Fibroblast of villous mesenchyme (primary cell): ENCODE measurements at places on chromosomes 1 and 21.

- DNase-seq, result peak; percentile 57
Measured at GRCh38 chr1:56374026-56374974, 205.1 kb downstream of the PLPP3 start.

GRCh38 chr1:78301141-78301540, 189.6 kb upstream of the PTGFR start:
- peak; percentile 51 for DNase-seq

DNA sequence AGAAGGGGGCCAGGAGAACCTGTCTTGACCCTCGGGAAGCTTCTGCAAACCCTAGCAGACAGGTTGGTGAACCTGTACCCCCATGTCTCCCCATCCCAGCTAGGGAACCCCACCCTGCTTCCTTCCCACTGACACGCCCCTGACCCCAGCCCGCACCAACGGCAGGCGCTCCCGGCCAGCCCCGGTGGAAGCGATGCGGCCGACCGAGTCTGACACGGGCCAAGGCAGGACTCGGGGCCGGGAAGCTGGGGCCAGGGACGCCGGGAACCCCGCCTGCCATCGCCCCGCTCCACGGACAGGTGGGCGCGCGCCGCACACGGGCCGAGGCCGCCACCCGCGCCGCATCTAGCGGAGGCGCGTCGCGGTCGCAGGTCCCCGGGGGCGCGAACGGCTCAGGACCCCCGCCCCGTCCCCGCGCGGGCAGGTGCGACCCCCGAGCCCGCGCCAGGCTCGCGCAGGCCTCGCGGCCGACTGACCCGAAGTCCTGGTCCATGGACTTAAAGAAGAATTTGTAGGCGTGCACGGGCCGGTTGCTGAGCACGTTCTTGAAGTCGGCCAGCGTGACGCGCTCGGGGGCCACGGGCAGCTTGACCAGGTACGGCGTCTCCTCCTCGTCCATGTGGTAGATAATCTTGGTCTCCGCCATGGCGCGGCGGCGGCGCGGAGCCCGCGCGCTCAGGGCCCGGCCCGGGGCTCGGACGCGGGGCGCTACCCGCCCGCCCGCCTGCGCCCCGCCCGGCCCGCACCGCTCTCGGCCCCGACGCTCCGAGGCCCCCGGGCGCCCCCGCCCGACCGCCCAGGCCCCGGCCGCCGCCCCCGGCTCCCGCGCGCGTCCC, 580 bp downstream of the DVL1 start:
- DNase-seq, result peak; percentile 64

DNA sequence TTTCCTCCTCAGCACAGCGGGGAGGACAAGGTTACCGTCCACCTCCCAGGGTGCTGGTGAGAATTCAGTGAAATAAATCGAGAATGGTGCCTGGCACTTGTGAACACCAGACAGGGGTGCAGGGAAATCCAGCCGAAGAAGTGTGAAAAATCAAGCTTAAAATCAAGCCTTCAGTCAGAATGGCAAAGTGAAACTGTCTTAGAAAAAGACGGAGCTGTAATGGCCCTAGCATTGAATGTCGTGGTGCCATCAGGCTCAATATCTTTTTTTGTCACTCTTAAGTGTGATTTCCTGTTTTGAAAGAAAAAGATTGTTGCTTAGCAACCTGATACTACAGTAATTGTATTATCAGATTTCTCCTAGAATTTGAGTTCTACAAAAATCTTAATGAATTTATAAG, 22.1 kb downstream of the EDARADD start:
- DNase-seq, result no peak

DNA sequence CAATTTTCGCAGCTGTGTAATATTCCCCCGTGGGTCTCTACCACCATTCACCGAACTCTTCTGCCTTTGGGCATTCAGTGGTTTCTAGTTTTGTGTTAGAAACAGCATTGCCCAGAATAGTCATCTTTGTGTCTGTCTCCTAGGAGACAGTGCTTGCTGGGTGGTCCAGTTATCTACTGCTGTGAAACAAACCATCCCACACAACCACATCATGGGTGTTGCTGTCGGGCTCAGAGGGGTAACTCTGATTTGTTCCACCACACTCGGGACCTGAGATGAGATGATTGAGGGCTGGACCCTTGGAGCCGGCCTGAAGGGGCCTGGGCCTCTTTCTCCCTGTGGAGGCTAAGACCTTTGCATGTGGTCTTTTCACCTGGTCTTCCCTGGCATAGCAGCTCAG, 427.2 kb upstream of the VAMP3 start:
- no peak for DNase-seq

DNA sequence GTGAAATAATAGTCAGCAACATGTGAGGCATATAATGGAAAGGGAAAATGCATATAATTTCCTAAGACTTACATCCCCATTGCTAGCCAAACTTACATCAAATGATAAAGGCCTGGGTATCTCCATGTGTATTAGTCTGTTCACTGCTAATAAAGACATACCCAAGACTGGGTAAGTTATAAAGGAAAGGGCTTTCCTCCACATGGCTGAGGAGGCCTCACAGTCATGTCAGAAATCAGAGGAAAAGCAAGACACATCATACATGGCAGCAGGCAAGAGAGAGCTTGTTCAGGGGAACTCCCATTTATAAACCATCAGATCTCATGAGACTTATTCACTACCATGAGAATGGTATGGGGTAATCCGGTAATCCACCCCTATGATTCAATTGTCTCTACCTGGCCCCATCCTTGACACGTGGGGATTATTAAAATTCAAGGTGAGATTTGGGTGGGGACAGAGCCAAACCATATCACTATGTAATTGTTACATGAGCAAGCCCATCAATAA, 161.5 kb upstream of the SAMSN1 start:
- no peak for DNase-seq

GRCh38 chr1:14765773-14766172, 167.3 kb downstream of the KAZN start:
- DNase-seq, result no peak

GRCh38 chr21:31558189-31558961, 101.1 kb upstream of the SOD1 start:
- no peak for DNase-seq

GRCh38 chr1:70979881-70980280, 67.7 kb downstream of the PTGER3 start:
- DNase-seq, result no peak

DNA sequence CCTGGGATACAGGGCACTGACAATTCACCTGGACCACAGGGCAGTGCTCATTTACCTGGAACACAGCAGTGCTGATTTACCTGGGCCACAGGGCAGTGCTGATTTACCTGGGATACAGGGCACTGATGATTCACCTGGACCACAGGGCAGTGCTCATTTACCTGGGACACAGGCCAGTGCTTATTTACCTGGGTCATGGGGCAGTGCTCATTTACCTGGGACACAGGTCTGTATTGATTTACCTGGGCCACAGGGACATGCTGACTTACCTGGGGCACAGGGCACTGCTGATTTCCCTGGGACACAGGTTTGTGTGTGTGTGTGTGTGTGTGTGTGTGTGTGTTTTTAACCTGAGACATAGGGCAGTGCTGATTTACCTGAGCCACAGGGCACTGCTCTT, 261.7 kb downstream of the MATN1 start:
- DNase-seq, result no peak

DNA sequence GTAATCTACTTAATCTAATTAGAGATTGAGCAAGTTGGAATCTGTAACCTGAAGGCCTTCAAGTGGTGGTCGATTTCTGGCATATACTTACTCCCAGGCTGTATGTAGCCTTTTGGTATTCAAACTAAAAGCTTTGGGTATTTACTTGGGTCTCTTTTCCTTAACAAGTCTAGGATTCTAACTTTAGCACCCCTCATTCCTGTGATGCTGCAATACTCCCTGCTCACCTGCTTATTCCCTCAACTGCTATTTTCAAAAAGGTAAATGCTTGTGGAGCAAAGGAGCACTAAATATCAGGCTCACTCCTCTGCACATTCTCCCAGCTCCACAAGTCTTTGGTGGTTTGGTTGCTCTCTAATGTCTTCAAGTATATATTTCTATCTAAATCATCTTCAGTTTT, 68.0 kb upstream of the CYYR1 start:
- DNase-seq, result no peak

DNA sequence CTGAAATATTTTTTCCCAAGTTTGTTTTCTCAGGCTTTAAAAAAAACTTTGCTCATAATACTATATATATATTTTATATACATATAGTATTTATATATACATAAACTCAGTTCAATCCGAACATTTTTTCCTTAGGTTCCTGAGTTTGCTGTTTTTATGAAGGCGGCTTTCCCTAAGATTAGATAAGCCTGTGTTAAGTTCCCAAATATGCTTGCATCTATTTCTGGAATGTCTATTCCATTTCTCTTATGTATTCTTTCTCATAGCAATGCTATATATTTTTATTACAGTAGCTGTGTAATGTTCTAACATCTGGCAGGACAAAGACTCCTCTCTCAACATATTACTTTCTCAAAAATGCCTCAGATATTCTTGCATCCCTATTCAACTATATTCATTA, 45.9 kb downstream of the ADSS2 start:
- DNase-seq, result peak; percentile 66

DNA sequence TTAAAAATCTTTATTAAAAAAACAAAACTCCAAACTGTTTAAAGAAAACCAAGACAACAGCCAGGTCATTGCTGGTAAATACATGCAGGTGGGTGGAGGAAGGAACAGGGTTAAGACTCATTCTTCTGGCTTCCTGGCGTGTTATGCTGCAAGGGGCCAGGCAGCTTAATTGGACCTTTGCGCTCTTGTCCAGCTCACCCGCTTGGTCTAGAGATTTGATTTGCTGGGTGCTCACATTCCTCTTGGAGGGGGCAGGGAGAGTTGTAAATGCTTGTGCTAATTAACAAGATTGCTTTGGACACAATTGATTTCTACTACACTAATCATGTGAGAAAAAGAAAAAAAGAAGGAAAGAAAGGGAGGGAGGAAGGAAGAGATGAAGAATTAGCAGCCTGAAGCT, 10.5 kb downstream of the CEP104 start:
- DNase-seq, result no peak

- no peak for DNase-seq
Measured at GRCh38 chr1:209455145-209455544, 128.4 kb upstream of the CAMK1G start.

GRCh38 chr1:148160343-148161052, 8.4 kb upstream of the NBPF11 start:
- DNase-seq, result no peak

GRCh38 chr1:119228335-119229080, 88.1 kb upstream of the WARS2 start:
- no peak for DNase-seq

DNA sequence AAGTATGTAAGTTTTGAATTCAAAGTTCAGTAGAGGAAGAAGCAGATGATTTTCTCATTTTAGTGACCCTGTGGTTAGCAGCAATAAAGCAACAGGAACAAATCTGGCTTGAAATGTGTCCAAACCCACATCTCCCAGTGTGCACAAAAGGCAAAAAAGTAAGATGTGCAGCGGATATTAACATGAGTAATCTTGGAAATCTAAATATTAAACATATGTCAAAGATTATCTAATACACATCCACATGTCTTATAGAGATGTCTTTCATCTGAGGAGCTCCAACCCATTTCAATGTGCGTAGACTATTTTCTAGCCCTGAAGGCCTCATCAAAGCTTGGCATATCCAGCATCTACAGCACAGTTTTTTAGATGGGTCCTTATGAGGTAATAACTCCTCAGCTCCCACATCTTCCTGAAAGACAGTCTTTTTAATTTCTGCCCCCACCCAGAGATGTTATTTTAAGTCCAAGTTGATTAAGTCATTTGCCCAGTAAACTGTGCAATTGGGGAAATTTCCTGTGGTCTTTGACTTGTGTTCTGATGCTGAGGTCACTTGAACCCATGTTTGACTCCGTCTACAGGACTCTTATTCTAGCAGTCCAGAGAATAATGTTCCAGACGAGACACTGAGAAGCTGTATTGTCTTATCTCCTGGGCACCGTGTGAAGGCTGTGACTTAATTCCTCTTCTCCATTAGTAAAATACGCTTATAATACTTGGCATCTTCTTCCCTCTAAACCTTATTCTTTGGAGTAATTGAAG, 73.7 kb downstream of the LMO4 start:
- DNase-seq, result peak; percentile 27

- peak; percentile 88 for DNase-seq
Measured at GRCh38 chr21:45011911-45012661, 62.3 kb upstream of the ADARB1 start.

DNA sequence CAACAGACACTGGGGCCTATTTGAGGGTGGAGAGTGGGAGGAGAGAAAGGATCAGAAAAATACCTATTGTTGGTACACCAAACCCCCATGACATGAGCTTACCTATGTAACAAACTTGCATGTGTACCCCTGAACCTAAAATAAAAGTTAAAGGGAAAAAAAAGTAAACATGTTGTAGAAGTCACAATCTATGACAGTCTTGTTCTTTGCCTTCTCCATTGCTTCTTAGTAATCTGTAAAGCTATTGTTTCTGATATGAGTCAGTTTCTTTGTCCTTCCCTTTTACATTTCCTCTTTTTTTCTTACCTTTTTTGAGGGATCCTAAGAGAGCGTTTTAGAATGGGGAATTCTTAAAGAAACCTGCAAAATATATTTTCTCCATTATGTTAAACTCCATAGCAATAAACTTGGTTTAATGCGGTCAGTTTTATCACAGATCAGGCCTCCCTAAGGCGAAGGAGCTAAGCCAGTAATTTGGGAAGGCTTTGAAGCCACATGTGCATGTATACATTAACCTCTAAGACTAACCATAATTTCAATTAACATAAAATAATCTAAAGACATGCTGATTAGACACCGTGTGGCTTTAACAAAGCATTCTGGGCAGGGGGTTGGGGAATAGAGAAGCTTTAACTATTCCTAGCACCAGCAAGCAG, 77.8 kb upstream of the C1orf105 start:
- DNase-seq, result no peak
